Inflammatory macrophage (primary cell): ENCODE measurements at places on chromosomes 6 and 20.

DNA sequence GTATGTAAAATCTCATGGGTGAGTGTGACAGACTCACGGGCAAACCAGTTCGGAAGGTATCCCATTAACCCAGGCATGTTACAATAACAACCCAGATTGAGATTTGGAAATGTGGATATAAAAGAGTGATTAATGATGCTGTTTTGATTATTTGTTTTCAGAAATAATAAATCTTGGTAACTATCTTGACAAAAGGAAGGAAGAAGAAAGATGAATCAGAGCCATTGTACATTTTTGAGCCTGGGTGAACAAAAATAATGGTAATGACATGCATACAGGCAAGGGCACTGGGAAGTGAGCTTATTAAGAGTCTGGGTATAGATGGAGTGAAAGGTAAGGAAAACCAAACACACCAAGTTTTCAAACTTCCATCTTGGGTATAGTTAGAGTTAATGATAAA is 862.0 kb downstream of the PHF3 start:
- no peak for DNase-seq

GRCh38 chr6:135759831-135760230 is 91.7 kb upstream of the PDE7B start:
- no peak for DNase-seq

DNA sequence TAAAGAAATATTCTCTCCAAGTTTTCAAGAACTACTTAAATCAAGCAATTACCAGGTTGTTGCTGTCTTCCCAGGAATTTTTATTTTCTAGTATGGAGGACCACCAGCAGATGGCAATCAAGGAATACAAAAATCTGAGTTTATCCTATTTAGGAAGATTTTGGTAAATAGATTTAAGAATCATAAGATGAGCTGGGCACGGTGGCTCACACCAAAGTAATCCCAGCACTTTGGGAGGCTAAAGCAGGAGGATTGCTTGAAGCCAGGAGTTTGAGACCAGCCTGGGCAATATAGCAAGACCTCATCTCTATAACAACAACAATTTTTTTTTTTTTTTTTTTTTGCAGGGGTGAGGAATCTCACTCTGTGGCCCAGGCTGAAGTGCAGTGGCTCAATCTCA is 19.3 kb upstream of the SEC63 start:
- DNase-seq = peak; percentile 28

- DNase-seq = peak; percentile 28
These were observed 351.0 kb downstream of the BCKDHB start for GRCh38 chr6:80457439-80457933.

DNA sequence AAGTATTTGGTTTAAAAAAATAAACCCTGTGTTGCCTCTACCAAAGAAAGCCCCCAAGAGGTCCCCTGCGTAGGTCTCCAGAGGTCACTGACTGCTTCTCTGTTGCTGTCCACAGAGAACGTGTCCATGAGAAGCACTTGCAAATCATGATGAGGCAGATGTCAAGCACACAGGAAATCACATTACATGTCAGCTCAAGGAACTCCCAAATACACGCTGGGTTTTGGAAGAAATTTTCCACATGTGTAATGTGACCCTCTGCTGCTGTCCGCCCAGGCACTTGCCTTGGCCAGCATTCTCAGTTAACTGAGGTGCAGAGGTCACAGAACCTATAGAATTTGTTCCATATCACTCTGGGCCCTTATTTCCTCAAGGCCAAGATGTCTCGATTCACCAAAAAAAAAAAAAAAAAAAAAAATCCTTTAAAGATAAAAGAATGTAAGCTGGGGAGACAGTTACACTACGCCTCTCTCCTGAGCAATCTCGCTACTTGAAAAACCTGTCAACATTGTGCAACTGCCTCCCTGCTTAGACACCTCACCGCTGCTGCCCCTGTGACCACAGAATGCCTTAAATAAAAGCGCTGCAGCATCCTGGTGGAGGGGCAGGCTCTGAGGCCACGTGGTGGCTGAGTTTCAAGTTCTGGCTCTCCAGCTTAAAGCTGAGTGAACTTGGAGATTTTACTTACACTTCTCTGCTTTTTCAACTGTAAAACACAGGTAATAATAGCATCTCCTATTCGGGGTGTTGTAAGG is 42.3 kb downstream of the SLC22A23 start:
- DNase-seq = no peak

GRCh38 chr6:151044465-151045441 is 179.3 kb downstream of the MTHFD1L start:
- DNase-seq = no peak

DNA sequence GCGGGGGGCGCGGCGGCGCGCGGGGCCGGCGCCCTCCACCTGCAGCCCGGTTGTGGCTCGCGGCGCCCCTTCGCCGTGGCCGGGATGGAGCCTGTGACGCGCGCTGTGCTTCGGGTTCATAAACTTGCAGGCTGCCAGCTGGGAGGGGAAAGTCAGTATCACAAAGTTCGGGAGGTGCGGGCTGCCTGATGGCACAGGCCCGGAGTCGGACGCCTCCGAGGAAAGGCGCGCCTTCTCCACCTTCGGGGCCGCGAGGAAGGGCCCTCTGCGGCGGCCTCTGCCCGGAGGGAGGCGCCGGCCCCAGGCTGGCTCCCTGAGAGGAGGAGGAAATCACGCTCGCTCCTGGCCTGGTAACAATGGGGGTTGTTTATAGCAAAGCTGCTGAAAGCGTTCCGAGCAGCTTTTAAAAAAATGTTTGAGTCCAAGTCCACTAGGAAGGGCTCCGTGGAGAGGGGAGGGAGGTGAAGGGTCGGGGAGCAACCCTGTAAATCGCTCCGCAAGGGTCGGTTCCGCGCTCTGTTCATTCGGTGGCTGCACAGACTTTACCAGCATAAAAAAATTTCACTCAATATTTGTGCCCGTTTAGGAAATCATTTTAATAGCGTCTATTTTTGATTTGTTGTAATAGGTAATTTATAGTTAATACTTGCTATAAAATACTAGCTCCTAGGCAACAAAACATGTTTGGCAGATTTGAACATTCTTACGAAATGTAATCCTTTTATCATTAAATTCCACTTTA is 1.0 kb downstream of the AFDN start:
- peak; percentile 14 for DNase-seq

GRCh38 chr20:50607850-50608749 is 83.2 kb downstream of the RIPOR3 start:
- no peak for DNase-seq

- DNase-seq = no peak
These were observed 91.7 kb downstream of the PRDM1 start for GRCh38 chr6:106177786-106178185.

DNA sequence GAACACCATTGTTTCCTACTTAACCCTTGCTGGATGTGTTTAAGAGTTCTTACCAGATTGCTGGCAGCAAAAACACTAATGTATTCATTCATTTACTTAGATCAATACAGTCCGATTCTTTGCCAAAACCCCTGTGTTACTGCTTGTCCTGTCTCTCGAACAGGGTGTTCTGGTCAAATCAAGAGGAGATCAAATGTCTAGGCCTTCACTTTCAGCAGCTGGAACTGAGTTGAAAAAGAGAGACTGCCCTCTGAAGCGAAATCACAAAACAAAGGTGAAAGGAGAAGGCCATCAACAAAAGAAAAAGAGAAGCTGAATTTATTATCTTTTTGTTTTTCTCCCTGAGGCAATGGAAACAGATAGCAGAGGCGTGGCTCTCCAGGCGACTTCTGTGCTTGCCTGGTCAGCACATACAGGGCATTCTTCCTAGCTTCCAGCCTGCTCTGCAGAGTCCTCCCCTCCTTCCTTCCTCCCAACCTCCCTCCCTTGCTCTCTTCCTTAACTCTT is 44.1 kb upstream of the GCM1 start:
- no peak for DNase-seq

DNA sequence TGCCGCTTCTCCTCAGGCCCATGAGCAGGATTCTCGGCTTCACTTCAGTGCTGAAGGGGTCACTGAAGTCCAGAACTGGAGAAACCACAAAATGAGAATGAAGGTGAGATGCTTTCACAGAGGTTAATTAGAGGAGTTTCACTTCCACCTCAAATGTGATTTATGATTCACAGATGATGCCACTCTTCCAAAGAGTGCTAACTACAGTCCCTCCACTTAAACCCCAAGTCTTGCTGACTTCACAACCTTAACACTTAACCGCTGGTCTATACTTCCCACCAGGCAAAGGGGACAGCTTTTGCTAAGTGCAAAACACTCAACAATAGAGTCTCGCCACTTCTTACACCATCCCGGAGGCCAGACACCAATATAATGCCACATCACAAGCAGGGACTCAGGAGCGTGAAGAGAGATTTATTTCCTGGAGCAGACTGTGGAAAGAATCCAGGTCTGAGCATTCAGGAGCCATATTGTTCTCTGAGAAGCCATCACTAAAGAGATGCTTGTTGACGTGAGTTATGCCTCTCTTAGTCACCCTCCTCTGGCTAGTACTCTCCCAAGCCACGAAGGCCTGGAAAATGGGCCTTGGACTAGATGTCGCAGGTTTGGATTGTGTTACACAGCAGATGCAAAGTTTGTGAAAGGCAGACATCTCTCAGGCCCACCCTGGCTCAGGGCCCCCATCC is 24.4 kb downstream of the RRAGD start:
- DNase-seq = no peak

- no peak for DNase-seq
These were observed 118.7 kb upstream of the HMGN3 start for GRCh38 chr6:79353226-79353625.

DNA sequence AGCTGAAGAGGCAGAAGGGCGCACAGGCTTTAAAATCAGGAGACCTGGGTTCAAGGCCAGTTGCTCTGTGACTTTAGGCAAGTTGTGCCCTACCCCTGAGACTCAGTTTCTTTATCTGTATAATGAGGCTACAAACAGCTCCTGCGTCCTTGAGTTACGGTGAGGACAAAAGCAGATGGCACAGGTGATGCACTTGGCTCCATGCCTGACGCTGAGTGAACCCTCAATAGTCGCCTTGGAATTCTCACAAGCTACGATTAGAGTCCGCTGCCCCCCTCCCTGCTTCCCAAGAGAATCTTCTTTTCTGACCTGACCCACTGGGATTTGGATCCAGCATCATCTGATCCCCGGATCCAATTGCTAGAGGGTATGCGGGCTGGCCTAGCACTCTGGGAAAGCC is 6.4 kb downstream of the KCNG1 start:
- no peak for DNase-seq

- DNase-seq = peak; percentile 11
These were observed 539 bp downstream of the TMEM200A start for GRCh38 chr6:130366107-130367005.

DNA sequence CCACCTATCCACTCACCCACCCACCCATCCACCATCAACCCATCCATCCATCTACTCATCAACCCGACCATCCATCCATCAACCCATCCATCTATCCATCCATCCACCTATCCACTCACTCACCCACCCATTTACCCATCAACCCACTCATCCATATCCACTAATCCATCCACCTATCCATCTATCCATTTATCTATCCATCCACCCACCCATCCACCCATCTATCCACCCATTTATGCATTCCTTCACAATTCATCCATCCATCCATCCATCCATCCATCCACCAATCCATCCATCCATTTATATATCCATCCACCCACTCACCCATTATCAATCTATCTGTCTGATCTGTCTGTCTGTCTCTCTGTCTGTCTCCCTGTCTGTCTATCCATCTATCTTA is 14.1 kb downstream of the BPIFB4 start:
- no peak for DNase-seq

GRCh38 chr20:6644813-6645628 is 122.5 kb upstream of the BMP2 start:
- DNase-seq = no peak

- peak; percentile 28 for DNase-seq
These were observed 8.9 kb upstream of the FBXO9 start for GRCh38 chr6:53056273-53056672.

DNA sequence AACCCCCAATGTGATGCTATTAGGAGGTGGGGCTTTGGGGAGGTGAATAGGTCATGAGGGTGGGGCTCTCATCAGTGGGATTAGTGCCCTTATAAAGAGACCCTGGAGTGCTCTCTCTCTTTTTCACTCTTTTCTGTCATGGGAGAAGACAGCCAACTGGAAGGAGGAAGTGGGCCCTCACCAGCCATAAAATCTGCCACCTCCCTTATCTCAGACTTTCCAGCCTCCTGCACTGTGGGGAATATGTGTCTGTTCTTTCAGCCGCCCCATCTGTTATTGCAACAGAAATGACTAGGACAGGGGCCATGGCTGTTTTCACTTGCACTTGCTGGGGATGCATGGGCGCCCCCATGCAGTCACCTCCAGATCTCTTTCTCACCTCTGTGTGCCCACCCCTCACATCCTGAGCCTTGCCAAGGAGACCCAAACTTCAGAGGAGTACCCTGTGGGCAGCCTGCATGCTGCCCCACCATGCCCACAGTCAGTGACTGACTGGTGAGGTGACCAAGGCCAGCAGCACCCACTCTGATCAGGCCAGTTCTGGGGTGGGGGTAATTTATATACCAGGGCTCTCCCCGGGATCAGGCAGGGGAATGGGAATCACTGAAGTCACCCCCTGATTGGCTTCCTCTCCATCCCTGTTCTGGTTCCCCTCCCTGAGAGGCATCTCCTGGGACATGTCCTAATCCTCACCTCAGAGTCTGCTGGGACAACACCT is 118.4 kb downstream of the ANKRD60 start:
- DNase-seq = no peak

DNA sequence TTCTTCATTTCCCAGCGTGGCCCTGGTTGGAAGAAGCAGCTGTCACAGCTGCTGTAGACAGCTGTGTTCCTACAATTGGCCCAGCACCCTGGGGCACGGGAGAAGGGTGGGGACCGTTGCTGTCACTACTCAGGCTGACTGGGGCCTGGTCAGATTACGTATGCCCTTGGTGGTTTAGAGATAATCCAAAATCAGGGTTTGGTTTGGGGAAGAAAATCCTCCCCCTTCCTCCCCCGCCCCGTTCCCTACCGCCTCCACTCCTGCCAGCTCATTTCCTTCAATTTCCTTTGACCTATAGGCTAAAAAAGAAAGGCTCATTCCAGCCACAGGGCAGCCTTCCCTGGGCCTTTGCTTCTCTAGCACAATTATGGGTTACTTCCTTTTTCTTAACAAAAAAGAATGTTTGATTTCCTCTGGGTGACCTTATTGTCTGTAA is 292.7 kb downstream of the ESR1 start:
- peak; percentile 95 for DNase-seq
